Breast epithelium (tissue), 4 donors: ENCODE measurements at places on chromosomes 12 and 14. TPM values are rescaled to one million over a fixed set of nuclear protein-coding genes. Genes with fewer than 3 reads are reported as not detected.

DNA sequence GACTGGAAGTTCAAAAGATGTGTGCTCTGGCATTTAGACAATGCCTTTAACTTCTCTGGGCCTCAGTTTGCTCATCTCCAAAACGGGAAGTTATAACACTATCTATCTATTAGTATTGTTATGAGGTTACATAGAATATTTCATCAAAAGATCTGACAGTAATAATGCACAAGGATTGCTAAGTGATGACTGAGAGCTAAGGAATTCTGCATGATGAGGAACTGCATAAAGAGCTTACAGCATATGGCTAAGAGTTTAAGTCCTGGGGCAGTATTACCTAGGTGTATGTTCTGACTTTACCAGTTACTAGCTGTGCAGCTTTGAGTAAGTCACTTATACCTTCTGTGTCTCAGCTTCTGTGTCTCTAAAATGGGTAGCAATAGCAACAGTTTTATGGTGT is 160.1 kb upstream of the TMPO start:
- H3K36me3 ChIP-seq: no peaks in the 10 kb centered on the region
- no peak overlapping the region for H3K4me3 ChIP-seq
- H3K27ac ChIP-seq: no peak overlapping the region
- H3K4me1 ChIP-seq: no peaks in the 10 kb centered on the region
- no peak for DNase-seq

Gene PGF
- 8.2 TPM for total RNA-seq

DNA sequence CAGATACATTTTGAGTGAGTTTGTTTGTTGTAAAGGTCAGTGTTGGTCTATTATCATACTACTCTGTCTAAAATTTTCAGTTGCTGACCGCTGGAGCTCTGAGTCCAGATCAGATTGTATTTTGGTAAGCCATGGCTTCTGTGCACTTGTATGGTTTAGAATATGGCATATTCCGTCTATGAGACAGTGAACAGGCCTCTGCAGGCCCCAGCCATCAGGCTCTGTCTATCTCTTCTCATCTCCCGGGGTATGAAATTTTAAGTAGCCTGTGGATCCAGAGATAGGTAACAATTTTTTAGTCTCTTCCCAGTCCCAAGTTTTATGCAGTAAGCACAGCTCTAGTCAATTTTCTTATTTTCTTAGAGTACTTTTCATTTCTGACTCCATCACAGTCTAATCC is 1929.1 kb upstream of the SEL1L start:
- no peak overlapping the region for H3K4me3 ChIP-seq
- H3K27ac ChIP-seq: no peak overlapping the region
- DNase-seq: no peak
- H3K4me1 ChIP-seq: no peaks in the 10 kb centered on the region
- no peaks in the 10 kb centered on the region for H3K27me3 ChIP-seq
- H3K36me3 ChIP-seq: no peaks in the 10 kb centered on the region

- H3K36me3 ChIP-seq: no peaks in the 10 kb centered on the region
- peaks cover 5% of the 10 kb centered on the region for H3K4me1 ChIP-seq
- no peaks in the 10 kb centered on the region for H3K27me3 ChIP-seq
- peak overlapping the region; percentile 70 for H3K27ac ChIP-seq
- no peak for DNase-seq
Measured at GRCh38 chr12:124774054-124774461, 89.6 kb downstream of the SCARB1 start.

- H3K36me3 ChIP-seq: no peaks in the 10 kb centered on the region
- peaks cover 9% of the 10 kb centered on the region for H3K4me1 ChIP-seq
- H3K4me3 ChIP-seq: peak overlapping the region; percentile 90
- H3K27ac ChIP-seq: peak overlapping the region; percentile 99
- no peaks in the 10 kb centered on the region for H3K27me3 ChIP-seq
- peak; percentile 96 for DNase-seq
Measured at GRCh38 chr12:10721651-10722501, 1.2 kb downstream of the YBX3 start.

- no peak overlapping the region for H3K4me3 ChIP-seq
- no peak overlapping the region for H3K27ac ChIP-seq
- H3K27me3 ChIP-seq: no peaks in the 10 kb centered on the region
- H3K36me3 ChIP-seq: no peaks in the 10 kb centered on the region
Measured at GRCh38 chr14:73293782-73294781, 56.8 kb downstream of the PAPLN start.
